Left ventricle myocardium superior (tissue), 1 donor: ENCODE measurements at places on chromosomes 2 and 18.
A peak's percentile ranks its signal among the peaks of the same experiment; 100 is the strongest.

GRCh38 chr18:24173997-24174396, 35.1 kb downstream of the CABYR start:
- no peak for DNase-seq

DNA sequence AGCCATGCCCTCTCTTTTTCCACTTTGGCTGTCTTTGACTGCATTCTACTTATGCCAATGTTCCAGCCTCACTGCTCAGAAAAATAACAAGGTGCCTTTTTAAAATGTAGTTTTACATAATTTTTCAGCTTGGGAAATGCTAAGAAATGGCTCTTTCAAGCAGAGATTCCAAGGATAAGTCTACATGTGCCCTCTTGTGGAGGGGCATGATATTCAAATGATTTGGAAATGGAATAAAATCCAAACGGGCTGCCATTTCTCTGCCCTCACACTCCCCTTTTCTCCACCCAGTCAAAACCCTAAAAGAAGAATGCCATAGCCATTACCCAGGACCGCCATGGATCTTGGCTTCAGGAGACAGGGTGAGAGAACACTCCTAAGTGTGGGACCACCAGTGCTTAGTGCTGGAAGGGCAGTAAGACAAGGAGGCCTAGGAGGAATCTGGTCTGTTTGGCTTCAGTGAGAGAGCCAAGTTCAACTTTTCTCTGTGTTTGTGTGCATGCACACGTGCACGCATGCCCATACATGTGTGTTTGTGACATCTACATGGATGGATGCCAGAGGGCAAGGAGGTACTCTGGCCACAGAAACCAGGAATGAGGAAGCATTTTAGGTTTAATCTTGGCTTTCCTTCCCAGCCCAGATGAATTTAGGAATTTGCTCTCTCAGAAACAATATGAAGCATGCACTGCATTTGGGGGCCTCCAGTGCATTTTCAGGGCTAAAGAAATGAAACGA, 174.0 kb upstream of the SLC14A2 start:
- DNase-seq: no peak

DNA sequence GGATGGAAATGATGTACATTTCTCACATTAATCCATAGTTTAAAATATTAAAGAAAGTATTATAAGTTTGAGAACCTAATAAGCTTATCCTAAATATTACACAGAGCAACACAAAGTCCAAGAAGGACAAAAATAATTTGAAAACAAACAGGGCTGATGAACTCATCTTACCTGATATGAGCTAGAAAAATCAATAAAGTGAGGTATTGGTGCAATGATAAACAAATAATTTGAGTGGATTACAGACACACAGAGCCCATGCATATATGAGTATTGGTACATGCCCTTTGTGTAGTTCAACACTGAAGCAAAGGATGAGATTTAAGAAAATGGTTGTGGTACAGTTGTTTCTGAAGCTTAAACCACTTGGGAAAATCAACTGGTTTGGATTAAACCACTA, 1139.0 kb downstream of the SUCLG1 start:
- no peak for DNase-seq

DNA sequence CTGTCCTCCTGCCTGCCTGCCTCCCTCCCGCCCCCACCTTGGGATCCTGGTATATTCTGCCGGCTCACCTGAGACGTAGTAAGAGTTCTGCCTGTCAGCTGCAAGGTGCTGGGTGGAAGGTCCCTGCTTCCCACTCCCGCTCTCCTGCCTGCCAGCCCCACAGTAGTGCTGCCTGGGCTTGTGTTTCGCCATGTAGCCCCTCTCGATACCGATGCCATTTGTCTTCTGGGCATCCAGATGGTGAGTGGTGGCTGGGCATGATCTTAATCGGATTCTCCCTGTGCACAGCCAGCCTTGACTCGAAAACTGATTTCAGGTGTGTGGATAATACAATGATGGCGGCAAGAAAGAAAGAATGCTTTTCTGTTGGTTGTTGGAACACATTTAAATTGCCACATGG, 184.9 kb downstream of the AGAP1 start:
- no peak for DNase-seq

DNA sequence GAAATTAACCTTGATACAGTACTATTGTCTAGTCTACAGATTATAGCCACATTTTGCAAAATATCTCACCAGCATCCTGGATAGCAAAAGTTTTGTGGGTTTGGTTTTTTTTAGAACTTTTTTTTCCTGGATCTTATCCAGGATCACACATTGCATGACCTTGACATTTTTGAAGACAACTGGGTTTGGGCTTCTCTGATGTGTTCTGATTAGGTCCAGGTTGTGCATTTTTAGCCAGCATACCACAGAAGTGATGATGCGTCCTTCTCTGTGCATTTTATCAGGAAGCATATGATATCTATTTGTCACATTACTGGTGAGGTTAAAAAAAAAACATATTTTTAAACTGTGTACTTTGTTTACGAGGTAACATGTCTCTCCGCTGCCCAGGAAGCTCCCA, 221.0 kb upstream of the OSR1 start:
- no peak for DNase-seq

- DNase-seq: no peak
Observed at GRCh38 chr2:144102386-144102785, 417.5 kb downstream of the ZEB2 start.

DNA sequence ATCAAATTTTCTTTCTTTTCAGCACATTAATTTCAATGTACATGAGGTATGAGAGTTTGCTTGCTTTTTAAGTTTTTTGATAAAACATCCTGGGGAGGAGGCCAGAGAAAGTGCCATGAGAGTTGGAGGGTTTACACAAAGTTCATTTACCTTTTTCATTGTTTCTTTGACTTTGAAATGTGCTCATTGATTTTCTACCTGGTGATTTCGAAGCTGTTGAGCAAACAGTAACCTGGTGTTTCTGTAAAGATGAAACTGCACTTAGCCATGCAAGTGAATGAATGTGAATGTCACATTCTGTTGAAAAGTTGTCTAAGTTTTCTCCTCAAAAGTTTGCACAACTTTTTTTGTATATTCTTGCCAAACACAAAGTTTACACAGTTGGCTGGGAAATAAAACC, 797.0 kb downstream of the METTL4 start:
- DNase-seq: no peak

DNA sequence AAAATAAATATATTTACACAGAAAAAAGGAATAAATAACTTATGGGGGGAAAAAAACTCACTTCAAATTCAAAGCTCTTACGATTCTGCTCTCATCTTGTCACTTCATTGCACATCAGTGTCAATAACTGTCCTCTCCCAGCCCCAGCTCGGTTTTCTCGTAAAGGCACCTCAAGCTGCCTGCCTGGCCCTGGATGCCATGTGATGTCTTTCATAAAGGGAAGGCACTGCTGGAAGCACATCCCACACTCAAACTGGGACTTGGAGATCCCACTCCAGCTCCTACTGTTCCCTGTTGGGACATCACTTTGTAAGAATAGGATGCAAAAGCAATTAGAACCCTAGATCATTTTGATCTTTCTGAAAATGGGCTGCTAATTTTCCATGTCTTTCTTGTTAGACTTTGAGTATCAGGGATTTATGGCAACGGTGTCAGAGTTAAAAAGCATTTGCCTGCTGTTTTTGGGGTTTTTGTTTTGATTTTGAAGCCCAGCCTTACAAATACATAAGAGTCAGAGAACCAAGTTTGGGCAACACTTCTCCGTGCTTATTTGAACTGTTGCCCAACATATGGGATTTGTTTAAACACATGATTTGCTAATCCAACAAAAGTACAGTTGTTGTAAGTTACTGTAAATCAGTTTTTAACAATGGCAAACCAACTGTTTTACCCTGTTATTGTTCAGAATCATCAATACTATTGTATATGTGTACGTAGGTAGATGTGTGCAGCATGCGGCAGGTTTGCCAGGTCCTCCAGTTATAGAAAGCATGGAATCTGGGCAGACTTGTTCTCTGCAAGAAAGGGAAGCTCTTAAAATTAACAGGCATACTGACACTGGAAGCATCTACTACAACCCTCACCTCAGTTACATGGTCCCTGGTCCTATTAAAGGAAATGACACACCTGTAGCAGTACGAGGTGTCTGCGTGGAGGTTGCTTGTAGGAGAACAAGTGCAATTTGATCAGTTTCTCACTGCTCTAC, 20.6 kb downstream of the SERTAD2 start:
- no peak for DNase-seq

- DNase-seq: no peak
Observed at GRCh38 chr2:25617948-25618646, 55.3 kb downstream of the DTNB start.

DNA sequence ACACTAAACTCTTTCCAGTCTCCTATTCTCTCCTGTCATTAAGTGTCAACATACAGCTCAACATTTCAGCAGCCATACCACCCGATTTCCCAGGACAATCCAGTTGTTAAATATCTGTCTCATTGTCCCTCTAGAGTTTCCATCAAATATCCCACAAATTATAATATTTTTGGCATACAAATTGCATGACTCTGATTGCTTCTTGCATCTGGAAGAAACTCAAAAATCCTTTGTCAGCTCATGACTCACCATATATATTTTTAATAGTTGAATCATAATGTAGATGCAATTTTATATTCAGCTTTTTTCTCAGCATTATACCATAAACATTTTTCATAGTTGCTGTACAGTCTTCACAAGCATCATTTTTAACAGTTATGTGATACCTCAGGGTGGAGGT, 7.2 kb downstream of the SLC30A3 start:
- DNase-seq: no peak

- no peak for DNase-seq
Observed at GRCh38 chr2:211061612-211062296, 505.4 kb downstream of the CPS1 start.

DNA sequence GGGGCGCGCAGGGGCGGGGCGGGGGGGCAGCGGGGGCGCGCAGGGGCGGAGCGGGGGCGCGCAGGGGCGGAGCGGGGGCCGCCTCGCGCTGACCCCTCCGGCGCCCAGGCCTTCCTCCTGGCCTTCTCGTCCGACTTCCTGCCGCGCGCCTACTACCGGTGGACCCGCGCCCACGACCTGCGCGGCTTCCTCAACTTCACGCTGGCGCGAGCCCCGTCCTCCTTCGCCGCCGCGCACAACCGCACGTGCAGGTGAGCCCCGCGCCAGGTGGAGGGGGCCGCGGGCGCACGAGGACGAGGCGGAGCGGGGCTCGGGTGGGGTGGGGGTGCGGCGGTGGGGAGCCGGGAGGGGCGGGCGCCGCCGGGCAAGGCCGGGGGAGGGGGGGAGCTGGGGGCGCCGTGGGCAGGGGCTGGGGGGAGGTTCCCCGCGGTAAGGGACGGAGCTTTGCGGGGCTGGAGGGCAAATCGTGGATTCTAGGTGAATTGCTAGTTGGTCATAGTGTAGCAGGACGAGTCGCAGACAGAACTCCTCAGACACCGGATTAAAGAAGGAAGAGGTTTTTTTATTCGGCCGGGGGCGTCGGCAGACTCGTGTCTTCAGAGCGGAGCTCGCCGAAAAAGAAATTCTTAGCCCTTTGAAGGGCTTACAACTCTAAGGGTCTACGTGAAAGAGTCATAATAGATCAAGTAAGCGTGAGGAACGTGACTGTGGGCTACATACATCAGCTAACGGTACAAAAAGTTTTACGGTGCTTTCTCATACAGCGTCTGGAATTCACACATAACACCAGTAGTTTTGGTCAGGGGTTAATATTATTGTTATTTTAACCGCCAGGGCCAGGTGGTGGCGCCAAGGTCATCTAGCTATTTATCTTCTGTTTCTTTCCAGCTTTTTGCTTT, 29.9 kb downstream of the ANO7 start:
- DNase-seq: peak; percentile 76

DNA sequence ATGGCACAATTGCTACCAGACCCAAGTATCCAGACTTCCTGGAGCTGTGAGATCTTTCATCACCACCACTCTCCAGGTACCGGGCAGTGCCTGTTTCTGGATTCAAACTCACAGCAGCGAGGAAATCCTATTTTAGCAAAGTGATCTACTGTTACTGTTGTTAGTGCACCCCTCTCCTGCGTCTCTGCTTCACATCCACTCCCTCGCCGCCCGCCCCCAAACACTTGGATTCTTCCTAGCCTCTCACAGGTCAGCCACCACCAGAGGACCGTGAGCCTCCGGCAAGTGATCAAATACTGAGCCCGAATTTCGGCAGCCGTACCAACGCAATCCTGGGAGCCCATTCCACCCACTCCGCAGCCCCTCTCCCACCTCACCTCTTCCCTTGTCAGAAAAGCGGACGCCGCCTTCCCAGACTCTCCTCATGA, 519 bp downstream of the METTL4 start:
- DNase-seq: peak; percentile 80

DNA sequence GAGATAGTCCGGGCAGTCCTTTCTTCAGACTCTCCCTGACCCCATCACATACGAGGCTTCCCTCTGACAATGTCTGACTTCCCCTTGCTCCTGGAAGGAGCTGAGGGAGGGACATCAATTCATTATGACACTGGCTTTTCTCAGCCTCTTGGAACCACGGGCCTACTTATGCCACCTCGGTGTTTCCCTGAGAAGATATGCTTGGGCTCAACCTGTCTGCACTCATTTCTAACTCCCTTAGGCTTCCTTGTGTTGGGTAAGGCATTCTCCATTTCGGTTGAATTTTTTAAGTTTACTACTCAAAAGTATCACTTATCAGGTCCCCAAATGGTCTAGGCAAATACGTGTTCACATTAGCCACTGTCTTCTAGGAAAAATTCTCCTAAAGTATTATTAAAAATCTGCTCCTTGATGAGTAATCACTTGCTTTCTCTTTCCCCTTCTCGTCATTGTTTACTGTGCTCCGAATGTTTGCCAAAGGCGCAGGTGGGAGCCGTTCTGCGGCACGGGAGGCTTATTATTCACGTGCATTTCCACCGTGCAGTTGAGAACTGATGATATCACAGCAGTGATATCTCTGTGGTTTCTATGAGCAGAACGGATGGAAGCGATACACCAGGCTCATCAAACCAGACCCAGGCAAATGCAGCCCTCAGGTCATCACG, 33.1 kb downstream of the ARL4C start:
- DNase-seq: no peak

- no peak for DNase-seq
Observed at GRCh38 chr18:80197528-80197927, 49.8 kb downstream of the PARD6G start.

DNA sequence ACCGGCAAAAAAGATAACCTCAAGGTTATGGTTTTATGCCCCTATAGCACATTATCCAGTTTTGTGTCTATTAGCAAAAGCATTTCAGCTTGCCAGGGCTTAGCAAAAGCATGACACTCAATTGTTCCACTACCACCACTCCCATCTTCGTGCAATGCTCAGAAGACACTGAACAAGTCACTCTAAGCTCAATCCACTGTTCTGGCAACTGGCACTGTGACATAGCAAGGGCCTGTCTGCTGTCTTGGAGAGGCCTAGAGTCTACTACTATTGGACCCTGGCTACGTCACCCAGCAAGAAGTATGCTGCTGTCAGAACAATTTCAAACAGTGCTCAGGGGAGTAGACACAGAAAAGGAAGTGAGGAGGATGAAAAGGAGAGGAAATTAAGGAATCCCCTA, 103.5 kb upstream of the PPP1CB start:
- no peak for DNase-seq

DNA sequence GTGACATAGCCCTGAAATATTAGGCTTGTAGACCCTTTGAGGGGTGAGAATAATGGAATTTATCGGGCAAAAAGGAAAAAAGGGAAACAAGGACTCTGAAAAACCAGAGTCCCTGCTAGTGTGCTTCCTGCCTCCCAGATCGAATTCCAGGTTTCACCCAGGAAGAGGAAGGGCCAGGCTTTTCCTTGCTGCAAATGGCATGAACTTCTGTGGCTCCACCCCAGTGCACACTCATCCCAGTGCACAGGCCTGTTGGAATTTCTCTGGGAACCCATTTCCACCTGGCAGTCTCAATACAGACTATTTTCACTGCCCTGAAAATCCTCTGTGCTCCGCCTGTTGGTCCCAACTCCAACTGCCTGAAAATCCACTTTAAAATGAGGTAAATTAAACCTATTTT, 29.9 kb downstream of the C18orf54 start:
- no peak for DNase-seq
